ENCODE measurements at places on chromosomes 1 and 21.

GRCh38 chr1:201456499-201457309, 12.3 kb downstream of the PHLDA3 start:
- DNase-seq: peak; percentile 88

- DNase-seq: no peak
Observed at GRCh38 chr1:53561503-53562105, 102.4 kb downstream of the DMRTB1 start.

DNA sequence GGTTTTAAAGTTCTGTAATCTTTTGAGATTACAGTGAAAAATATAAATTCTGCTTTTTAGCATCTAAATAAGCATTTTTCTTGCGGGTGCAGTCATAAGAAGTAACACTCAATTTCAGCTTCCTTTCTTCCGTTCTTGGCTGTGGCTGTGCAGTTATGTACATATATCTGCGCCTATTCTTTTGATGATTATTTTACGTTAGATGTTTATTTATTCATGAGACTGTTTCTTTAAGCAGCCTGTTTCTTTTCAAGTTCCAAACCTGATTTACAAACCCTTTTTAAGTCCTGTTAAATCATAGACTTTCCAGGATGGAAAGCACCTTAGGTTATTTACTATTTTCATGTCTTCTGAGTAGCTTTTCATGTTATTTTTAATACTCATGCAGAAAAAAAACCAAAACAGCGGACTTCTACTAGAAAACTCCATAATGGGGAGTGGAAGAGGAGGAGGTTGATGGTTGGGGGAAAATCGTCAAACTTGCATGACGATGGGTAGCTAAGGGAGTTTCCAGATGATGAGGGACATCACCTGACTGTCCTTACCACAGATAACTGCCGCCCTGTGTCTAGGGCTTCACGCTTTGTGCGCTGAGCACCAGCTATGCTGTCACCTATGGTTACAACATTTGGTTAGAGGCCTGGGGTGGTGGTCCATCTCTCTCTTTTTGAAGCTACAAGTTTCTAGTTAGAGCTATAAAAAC, 2.6 kb downstream of the PRDM2 start:
- DNase-seq: no peak

DNA sequence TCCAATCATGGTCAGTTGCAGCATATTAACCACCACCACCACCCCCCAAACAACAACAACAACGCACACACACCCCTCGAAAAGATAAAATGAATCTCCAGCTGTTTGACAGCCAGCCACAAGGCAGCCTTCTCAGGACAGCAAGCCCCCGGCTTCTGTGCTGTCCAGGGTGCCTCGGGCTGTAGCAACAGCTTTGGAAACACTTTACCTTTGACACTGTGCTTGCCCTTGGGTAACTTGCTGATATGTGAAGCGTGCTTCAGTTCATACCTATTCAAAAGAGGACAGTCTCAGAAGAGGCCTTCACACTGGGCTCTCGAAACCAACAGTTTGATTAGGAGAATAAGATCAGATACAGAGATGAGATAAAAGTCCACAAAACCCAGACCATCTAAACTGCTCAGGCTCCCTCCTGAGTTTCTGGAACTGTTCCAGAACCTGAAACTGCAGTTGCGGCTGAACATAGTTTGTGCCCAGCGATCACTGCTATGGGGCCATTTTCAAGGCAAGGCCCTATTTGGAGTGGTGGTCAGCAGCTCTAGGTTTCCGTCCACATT, 44.9 kb downstream of the PARP1 start:
- DNase-seq: no peak

GRCh38 chr1:119783354-119784185, 14.9 kb upstream of the HMGCS2 start:
- no peak for DNase-seq

DNA sequence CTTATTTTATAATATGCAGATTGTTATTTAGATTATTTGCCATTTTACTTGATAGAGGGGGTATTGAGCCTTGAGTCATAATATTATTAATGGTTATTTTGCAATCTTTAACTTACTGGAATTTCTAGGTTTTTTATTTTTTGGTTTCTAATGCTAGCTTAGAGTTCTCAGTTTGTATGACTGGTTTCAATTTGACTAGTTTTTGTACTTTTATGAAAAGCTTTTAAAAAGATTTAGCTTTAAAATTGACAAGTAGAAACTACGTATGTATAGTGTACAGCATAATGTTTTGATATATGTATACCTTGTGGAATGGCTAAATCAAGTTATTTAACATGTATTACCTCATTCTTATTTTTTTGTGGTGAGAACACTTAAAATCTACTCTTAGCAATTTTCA, 41.5 kb downstream of the CEP350 start:
- DNase-seq: no peak

DNA sequence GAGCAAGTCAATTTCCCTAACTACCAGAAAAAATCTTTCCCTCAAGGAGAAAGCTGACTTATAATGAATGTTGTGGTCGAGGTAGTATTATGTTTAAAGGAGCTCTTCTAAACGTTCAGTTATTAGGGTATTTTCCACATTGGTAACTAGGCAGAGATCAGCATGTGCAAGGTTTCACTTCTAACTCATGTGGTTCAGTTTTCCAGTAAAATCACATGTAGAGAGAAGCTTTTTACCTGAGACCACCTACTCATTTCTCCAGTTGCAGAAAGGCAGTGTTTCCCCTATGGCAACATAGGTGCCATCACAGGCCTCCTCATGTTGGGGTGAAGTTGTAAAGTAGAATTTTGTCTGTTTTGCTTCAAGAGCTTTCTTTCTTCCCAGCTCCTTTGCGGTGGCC, 23.7 kb downstream of the IL23R start:
- DNase-seq: no peak

DNA sequence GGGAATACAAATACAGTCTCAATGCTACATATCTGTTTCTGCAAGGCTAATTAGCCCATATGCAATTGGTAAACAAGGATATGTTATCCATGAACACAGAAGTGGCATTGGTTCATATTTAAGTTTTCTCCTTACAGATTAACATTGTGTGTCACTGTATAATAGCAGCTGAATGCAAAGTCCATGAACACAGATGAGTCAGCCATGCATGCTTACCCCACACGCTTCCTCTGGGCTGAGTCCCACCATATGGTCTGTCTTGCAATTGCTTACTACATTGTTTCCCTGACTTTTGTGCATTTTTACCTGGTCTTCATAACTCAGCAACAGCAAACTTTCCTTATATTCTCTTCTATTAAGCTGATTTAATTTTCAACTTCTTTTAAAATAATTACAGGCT, 41.5 kb upstream of the TSNAX start:
- peak; percentile 53 for DNase-seq

- no peak for DNase-seq
Observed at GRCh38 chr1:231684356-231685244, 58.0 kb downstream of the DISC1 start.

DNA sequence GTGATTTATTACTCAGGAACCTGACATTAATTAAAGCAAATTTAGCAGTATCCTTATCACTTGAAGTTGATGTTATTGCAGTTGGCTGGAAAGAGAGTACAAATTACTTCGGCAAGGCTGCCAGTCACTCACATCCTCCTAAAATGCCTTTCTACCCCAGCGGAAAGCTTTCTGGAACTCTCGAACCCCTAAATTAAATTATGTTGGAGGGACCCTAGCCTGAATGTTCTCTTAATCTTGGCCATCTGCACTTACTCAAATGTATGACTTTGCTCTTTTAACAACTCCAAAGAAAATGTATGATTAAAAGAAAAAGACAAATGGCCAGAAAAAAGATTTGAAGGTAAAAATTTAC, 242.6 kb upstream of the USP25 start:
- DNase-seq: no peak

- no peak for DNase-seq
Observed at GRCh38 chr1:29798699-29799566, 562.6 kb downstream of the PTPRU start.

DNA sequence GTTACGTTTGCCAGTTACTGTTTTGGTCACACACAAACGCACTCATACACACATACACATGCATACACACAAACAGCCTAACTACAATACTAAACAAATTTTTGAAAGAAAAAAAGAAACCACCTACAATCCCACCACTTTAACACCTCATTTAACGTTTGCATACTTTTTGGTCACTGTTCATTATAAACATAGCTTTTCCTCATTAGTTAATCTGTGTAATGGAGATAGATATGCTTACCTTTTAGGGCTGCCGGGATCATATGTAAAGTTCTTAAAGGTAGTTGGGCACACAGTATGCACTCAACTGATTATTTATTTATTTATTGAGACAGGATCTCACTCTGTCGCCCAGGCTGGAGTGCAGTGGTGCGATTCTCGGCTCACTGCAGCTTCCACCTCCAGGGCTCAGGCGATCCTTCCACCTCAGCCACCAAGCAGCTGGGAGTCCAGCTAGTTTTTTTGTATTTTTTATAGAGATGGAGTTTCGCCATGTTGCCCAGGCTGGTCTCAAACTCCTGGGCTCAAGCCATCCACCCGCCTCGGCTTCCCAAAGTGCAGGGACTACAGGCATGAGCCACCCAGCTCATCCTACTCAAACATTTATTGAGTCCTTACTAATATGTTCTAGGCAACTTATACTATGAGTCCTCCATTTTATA, 677 bp upstream of the BCL10 start:
- DNase-seq: no peak

- peak; percentile 47 for DNase-seq
Observed at GRCh38 chr1:20792196-20792595, 5.1 kb upstream of the HP1BP3 start.

DNA sequence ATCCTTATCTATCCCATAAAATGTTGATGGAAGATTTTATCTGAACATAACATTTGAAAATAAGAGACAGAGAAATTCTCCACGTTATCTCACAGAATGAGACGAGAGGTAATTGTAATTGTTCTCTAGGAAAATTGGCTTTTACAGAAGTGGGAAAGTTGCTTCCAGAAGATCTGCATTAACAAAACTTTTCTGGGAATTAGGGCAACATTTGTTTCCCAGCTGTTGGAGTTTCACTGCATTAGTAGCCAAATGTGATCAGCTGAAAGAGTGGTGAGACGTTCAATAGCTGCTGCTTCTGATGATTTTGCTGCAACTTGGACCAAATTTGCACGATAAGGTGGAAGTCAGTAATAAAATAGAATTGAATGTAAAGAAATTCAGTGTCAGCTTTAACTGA, 7.6 kb downstream of the CHODL start:
- no peak for DNase-seq

DNA sequence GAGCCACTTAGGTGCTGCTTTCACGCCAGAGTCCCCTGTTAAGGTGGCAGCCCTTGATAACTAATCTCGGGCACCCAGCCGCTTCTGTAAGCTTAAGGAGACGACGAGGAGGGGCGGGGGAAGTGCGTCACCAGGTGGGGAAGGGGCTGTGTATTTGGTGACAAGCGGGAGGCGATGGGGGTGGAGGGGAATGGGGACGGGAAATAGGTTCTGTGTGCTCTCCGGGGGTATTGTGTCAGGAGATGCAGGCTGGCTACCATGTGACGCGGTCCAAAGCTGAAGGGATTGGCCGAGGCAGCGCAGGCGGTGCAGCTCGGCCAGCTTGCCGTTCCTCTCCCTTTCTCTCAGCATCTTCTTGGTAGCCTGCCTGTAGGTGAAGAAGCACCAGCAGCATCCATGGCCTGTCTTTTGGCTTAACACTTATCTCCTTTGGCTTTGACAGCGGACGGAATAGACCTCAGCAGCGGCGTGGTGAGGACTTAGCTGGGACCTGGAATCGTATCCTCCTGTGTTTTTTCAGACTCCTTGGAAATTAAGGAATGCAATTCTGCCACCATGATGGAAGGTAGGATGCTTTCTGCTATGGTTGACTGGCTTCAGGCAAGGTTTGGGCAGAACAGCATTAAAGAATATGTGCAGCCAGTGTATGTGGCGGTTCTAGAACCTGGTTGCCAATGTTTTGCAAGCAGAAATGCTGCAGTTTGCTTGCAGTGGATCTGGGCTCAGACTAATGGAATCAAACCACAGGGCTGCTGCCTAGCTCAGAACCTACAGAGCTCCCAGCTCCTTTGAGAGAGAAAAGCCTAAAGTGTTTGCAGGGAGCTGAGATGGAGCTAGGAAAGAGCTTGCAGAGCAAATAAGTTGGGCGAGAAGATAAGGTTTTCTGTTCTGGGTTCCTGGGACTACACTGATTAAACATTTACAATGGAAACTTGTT, at the start of gene SGIP1:
Gene SGIP1 (plus strand): TSS at position 350 of the 937 bp plus-strand sequence. CDS start 206 bp downstream, at position 556.
- no peak for DNase-seq

DNA sequence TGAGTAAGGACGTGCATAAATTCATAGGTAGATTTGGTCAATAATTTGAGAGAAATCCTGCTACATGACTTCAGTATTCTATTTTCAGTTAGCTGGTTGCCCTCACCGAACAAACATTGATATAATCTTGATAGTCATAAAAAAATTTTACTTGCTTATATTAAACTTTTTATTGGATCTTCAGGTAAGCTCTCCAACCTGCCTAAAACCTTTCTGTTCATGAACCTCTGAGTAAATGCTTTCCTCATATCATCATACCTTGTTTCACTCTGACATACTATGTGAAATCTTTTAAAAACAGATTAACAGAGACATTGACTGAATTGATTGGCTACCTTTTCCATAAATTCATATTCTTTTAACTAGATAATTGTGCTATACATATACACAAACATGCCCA, 299.0 kb downstream of the NCAM2 start:
- DNase-seq: no peak

DNA sequence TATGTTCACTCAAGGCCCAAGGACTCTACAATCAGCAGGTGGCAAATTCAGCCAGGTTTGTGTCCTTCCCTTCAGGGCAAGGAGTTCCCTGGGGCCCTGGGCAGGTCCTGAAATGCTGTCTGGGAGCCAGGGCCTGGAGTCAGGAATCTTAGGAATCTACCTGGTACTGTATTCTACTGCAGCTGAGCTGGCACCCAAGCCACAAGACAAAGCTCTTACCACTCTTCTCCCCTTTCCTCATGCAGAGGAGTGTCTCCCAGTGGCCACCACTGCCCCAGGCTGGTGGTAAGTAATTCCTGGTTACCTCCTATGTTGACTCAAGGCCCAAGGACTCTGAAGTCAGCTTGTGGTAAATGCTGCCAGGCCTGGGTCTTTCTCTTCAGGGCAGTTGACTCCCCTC, 153.4 kb downstream of the NRIP1 start:
- no peak for DNase-seq

DNA sequence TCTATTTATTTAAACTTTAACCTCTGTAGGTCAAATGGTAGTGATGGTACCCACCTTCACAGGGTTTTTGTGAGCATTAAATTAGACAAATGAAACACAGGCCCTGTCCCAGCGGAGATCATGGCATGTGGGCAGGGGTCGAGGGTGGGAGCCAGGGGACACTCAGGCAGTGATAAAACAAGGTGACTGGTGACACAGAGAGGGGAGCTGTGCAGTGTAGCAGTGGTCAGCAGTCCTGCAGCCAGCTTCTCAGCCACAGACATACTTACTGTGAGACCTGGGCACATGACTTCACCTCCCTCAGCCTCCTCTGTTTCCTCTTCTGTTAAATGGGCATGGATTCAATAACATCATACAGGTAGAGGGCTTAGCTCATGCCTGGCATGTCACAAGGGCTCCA, 44.9 kb downstream of the SRRM1 start:
- no peak for DNase-seq

- DNase-seq: no peak
Observed at GRCh38 chr1:7224081-7224534, 438.9 kb downstream of the CAMTA1 start.

- DNase-seq: no peak
Observed at GRCh38 chr1:192810253-192810880, 1.5 kb downstream of the RGS2 start.

- no peak for DNase-seq
Observed at GRCh38 chr1:63928186-63929105, 154.6 kb downstream of the ROR1 start.

GRCh38 chr1:170765279-170765678, 101.3 kb downstream of the PRRX1 start:
- no peak for DNase-seq

GRCh38 chr1:26536081-26536480, 6.5 kb downstream of the RPS6KA1 start:
- no peak for DNase-seq

- no peak for DNase-seq
Observed at GRCh38 chr1:54151013-54151412, 1.8 kb downstream of the CDCP2 start.
